ENCODE measurements at places on chromosomes 7 and 10.

- DNase-seq, result no peak
Measured at GRCh38 chr7:11486271-11486670, 345.7 kb downstream of the THSD7A start.

- DNase-seq, result no peak
Measured at GRCh38 chr7:84149573-84149972, 45.0 kb downstream of the SEMA3A start.

DNA sequence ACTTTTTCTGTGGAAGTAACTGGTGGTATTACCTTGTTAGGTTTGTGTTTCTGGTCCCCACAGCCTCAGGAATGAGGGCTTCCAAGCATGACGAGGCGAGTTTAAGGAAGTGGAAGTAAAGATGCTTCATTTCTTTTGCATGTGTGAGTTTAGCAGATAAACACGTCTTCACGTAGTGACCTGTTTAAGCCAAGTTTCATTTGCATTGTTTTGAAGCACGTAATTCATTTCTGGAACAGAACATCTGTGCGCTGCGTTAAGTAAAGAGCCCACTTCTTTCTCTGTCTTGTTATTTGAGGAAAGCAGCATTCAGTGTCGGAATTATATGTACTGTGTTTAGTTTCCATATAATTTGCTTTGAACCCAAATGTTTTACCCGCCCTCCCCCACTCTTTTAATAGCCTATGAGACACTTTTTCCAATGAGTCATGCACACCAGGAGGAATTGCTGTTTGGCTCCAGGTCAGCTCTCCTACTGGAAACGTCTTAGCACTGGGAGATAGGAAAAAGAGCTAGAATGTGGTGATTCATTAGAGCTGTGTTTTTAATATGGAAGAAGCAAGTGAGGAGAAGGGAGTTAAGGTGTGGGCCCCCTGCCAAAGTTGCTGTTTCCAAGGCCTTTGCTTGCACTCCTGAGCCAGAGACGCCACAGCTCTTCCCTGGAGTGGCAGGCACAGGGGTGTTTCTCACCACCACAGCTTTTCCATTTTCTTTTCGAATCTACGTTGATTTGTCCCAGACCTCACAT, 36.7 kb downstream of the BTBD16 start:
- no peak for DNase-seq

DNA sequence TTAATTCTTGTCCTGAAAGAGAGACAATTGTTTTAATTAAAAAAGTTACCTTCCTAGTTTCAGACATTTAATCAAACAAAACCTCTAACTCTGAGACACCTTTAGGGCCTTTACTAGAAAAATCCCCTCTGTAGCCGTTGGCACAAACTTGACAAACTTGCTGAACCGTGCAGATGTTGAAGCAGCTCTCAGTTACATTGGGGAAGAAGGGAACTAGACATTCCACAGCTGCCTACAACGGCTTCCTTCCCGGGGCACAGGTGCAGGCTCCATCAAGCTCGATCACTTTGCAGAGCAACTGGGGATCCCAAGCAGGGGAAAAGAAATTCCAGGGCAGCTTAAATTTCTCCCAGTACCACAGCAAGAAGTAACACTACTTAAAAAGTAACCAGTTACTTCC, 141.3 kb downstream of the SKAP2 start:
- DNase-seq, result no peak

DNA sequence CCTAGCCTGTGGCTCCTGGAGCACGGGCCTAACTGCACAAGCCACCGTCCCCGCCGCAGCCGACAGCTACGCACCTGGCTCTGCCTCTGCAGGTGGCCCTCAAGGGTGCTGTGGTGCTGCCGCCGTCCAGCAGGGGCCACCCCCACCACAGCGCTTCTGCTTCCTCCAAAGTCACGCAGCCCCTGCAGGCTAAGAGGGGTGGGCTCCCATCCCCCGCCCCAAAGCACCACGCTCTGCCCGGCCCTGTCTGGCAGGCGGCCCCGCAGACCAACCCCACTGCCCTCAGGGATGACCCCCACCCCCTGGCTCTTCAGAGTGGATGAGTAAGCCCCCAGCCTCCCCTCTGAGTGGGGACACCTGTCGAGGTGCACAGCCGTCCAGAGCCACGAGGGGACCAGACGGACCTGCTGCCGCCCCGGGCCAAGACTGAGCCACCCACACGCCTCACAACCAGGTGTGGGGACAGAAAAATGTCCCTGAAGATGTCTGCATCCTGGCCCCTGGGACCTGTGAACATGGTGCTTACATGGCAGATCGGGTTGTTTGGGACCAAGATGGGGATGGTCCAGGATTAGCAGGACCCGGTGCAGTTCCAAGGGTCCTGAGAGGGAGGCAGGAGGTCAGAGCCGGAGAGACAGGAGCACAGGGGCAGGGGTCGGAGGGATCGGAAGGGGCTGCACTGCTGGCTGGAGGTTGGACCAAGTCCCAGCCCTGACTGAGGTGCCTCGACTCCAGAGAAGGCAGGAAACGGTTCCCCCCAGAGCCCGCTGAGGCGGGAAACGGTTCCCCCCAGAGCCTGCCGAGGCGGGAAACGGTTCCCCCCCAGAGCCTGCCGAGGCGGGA, 9.0 kb upstream of the ADAP1 start:
- DNase-seq, result no peak

DNA sequence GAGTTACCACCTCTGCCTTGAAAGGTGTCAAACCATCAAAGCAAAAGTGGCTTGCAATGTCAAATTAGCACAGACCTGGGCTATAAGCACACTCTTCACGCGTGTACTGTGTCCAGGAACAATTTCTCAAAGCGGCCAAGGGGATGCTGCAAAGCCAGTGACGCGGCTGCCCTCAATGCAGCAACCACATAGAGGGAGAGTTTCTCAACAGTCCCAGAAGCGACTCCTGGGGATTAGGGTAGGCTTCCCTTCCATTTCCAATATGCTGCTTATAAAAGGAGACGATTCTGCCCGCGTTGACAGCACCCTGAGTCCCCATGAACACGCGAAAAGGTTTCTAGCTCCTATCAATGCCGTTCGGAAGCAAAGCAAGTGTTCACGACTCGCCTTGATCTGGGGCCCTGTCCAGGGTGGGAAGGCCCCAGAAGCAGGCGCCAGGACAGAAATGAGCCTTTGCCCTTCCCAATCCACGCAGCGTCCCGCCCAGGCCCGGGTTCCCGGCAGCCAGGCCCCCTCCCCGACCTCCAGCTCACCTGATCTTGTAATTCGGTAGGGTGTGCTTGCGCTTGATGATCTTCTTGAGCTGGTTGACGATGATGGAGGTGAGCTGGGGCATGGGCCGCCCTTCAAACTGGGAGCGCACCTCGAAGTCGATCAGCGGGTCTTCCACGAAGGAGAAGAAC, 1.3 kb downstream of the PDZD8 start:
- peak; percentile 22 for DNase-seq

DNA sequence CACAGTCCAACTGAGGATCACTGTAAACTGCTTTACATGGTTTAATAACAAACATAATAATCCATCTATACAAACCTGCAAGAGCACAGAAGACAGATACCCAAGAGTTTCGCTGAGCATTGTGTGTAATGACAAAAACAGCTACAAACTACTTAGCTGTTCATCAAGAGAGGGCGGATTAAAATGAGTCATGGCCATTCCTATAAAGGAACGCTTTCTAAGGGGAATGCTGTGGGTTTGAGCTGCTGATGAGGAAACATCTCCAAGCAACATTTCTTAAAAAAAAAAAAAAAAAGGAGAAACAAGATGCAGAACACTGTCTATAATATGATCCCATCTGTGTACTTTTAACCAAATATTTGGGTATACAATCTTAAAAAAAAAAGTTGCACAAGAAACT, 33.8 kb downstream of the VOPP1 start:
- DNase-seq, result no peak

DNA sequence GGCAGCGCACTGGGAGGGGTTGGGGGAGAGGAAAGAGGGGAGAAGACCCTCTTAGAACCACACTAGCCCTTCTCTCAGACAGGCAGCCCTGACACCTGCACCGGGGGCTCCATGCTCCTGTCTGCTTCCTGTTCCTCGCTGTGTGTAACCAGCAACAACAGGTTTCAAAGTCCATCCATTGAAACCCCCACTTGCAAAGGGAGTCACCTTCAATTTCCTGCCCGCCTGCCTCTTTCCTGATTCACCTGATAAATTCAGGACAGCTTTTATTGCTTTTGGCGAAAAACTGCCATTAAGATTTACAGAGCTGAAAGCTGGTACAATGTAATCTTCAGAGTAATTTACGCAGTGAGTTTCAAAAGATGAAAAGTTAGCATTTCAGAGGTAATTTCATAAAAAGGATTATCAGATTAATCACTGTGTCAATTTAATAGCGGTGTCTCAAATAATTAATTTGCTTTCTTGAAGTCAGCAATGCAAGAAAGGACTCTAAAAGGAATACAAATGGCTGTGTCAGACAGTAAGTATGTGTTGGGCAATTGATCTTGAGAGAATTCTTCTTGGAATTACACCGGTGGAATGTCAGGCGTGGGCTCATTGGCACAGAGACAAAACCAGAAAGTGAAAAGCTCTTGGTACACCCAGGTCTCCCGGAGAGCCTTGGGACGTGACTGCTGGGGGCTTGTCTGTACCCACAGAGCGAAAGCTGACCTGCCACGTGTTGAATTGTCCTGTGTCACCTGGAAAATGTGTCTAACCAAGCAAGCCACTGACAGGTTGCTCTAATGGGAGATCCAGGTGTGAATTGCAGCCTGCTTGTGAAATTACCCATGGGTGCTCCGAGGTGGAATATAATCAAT, 60.7 kb downstream of the TMEM209 start:
- DNase-seq, result no peak

- DNase-seq, result no peak
Measured at GRCh38 chr7:95632609-95633008, 36.3 kb upstream of the PDK4 start.

DNA sequence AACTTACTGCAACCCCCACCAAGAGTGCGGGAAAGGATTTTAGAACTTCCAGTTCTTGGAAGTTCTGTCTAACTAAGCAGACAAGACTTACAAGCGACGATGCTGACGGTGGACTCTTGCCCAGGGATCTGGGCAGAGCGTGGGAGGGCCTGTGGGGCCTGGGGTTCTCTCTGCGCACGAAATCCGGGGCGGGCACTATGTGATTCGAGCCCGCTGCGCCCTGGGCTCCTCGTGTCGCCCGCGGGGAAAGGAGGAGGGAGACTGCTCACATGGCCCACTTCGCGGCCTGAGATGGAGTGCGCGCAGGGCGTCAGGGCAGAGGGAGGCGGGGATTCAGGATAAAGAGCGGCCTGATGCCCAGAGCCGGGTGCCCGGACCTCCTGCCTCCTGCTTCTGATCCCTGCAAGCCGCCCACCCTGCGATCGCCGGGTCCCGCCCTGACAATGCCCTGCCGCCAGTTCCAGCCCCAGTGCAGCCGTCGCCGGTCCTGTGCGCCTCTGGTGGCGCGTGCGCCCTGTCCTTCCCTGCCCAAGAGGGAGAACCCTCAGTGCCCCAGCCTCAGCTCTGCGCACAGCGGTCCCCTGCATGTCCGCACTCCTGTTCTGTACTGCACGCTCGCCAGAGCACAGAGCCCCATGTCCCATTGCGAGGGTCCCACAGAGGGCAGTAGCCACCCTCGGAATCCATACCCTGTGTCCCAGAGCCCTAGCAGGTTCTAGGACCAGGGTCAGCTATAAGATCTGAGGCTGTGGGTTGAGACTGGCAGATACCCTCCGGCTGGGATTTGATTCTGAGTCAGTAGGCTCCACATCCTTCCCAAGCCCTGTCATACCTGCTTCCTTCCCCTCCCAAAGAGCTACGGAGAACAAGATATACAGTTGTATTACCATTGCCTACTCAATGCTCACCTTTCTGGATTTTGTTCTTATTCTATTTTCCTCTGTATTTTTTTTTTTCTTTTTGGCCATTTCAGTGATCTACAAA, 99.4 kb upstream of the TMEM106B start:
- no peak for DNase-seq

GRCh38 chr10:57628592-57629284, 639.0 kb downstream of the IPMK start:
- no peak for DNase-seq

DNA sequence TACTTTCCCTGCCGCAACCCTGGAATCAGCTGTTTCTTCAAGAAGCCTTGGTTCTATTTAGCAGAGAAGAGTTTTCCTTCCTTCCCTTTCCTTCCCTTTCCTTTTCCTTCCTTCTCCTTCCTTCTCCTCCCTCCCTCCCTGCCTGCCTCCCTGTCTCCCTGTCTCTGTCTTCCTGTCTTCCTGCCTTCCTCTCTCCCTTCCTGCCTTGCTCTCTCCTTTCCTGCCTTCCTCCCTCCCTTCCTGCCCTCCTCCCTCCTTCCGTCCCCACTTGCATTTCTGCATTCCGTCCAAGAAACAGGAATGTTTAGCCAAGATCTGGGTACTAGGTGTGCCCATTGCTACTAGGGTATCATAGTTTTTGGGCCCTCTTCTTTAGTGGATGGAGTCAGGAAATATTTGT, 21.9 kb downstream of the SND1 start:
- no peak for DNase-seq

- DNase-seq, result no peak
Measured at GRCh38 chr7:117962366-117962994, 89.2 kb upstream of the CTTNBP2 start.

GRCh38 chr7:45988405-45989057, 67.5 kb upstream of the IGFBP3 start:
- DNase-seq, result no peak

- DNase-seq, result no peak
Measured at GRCh38 chr10:14660831-14661230, 113.9 kb downstream of the FAM107B start.

- DNase-seq, result no peak
Measured at GRCh38 chr10:12561307-12561706, 212.0 kb downstream of the CAMK1D start.

DNA sequence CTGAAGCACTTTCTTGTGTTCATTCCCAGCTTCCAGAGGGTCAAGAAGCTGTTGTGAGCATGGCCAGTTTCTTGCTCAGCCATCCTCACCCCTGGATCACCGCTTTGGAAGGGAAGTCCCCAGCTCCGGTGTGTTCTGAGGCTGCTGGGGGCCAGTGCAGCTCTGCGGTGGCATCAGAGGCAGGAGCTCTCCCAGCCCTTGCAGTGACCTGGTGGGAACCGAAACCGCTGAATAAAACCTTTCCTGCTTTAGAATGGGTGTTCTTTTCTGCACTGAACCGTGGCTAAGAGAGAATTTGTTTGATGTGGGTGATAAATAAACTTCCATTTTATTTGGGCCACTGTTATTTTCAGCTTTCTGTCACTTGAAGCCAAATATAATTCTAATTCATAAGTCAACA, 450.9 kb upstream of the VSTM2A start:
- DNase-seq, result no peak

- no peak for DNase-seq
Measured at GRCh38 chr7:86949052-86949778, 110.2 kb downstream of the ELAPOR2 start.

- DNase-seq, result no peak
Measured at GRCh38 chr7:1884583-1885350, 214.7 kb downstream of the ELFN1 start.

DNA sequence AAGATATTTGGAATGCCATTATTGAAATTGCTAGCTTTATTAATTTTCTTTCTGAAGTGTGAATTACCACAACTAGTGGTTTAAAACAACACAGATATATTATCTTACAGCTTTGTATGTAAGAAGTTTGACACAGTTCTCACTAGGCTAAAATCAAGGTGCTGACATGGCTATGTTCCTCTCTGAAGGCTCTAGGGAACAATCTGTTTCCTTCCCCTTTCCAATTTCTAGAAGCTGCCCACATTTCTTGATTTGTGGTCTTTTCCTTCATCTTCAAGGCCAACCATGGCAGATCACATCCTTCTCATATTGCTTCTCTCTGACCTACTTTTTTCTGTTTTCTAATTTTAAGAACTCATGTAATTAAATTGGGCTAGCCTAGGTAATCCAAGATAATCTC, 43.3 kb upstream of the SLC26A3 start:
- no peak for DNase-seq

GRCh38 chr7:19772306-19772705, 1.1 kb downstream of the TMEM196 start:
- no peak for DNase-seq

- no peak for DNase-seq
Measured at GRCh38 chr10:62335326-62335725, 38.8 kb upstream of the ZNF365 start.
